ENCODE measurements at places on chromosomes 6 and 20.

GRCh38 chr6:36755435-36756348, 58.1 kb downstream of the RAB44 start:
- no peak for DNase-seq

DNA sequence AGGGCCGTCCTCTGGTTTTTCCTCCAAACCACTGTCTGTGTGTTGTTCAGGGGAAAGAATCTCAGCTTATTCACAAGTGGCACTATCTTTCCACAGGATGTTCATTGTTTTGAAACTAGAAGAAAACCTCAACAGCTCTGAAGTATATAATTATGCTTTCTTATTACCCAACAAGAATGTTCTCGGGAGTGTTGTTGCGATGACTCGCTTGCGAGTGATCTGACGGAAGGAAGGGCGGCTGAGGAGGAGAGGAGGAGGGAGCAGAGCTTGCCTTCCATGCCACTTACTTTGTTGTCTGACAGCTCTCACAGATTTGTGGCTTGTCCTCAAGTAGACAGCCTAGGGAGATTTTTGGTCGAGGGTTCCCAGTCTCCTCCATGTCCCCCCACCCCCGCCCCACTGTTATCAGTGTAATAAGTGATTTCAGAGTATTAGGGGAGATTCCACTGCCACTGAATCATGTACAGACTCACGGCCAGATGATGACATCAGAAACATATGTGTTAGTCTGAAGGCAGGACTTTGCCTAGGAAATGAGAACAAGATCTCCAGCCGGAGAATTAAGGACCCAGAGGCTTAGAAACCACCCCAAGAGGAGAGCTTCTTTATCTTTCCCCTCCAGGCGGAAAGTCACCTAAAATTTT, 80.7 kb upstream of the CCN6 start:
- DNase-seq, result no peak

GRCh38 chr20:53995949-53996348, 74.4 kb downstream of the BCAS1 start:
- DNase-seq, result no peak

- DNase-seq, result peak; percentile 75
Measured at GRCh38 chr20:15902493-15902892, 670.8 kb downstream of the KIF16B start.

GRCh38 chr20:364905-365794, 15.4 kb upstream of the TRIB3 start:
- no peak for DNase-seq

DNA sequence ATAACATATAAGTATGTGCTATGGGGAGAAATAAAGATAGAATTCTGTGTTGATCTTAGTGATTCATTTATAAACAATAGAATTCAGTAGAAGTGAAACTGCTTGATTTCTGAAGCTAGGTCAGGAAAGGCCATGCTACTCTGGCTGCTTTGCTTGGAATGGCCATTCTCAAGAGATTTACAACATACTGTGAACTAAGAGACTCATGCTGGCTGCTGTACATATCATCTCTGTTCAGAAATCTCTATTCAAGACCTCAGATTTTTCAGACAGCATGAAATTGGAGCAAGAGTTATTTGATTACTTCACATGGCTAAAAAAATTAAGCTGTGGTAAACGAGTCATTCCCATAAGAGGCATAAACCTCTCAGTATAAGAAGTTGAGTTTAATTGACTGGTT, 662.6 kb downstream of the BCKDHB start:
- DNase-seq, result no peak

DNA sequence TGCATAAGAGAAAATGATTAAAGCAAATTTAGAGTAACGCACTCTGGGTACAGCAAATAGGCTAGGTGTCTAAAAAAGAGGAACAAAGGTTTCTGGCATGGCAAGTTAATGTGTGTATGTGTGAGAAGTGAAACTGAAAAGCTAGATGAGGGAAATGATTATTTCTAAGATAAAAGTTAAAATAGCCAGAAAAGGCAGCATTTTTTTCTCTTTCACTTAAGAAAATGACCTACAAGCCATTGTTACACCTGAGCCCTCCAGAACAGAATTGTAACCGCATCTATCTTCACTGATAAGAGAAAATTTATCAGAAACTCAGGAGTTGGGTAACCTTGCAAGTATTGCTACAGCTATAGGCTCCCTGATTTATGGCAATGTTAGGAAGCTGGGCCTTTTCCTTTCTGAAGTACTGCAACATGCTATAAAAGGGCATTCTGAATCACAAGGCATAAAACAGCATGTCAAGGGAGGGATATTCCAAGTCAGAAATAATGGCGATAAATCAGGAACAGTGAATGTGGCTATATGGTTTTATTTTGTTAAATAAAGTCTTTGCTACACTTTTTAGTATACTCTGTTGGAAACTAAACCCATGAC, 395.3 kb downstream of the TBC1D32 start:
- no peak for DNase-seq

Data from BE2C (cell line).